ENCODE measurements at places on chromosomes 2 and 18.

DNA sequence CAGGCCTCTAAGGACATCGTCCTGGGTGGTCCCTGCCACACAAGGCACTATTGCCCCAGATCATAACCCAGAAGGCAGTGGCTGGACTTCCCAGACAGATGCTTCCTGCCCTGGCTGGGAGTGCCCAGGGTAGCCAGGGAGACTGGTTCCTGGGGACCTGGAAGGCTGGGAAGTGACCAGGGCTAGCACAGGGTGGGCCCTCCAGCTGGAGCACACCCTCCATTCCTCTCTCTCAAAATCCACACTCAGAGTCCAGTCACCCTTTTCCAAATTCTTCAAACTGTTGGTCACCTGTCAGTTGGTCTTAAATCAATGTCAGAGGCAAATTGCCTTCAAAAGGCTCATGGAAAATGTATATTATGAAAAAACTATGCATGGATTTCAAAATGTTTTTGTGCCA lies 11.6 kb upstream of the TUBB6 start:
- DNase-seq = no peak

- DNase-seq = no peak
Observed at GRCh38 chr2:152068226-152068625, 30.6 kb downstream of the CACNB4 start.

GRCh38 chr18:73990258-73990657 lies 157.4 kb downstream of the FBXO15 start:
- DNase-seq = peak; percentile 82

GRCh38 chr2:83471655-83472054 lies 987.4 kb downstream of the SUCLG1 start:
- DNase-seq = no peak

GRCh38 chr2:219059375-219059724 lies 1.4 kb downstream of the IHH start:
- DNase-seq = no peak

All from fibroblast of mammary gland (primary cell).